ENCODE measurements at places on chromosomes 3 and 15. TPM values are rescaled to one million over a fixed set of nuclear protein-coding genes. Genes with fewer than 3 reads are reported as not detected.

CLSTN2 gene
- 80.9 TPM for total RNA-seq

DNA sequence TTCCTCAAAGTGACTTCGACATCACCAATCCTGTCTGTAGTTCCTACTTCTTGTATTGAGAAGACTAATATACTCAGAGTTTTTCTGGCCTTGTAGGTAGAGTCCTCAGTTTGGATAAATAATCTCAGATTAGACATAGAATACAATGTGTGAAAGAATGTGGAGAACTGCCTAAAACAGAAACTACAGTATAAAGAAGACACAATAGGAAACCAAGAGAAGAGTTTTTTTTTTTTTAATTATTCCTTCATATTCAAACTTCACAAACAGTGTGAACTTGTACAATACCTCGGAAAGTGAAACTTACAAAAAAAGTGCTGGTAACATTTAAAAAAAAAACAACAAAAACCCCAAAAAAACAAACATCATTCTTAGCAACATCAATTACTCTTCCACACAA lies 20.5 kb downstream of the TIGIT start:
- H3K36me3 ChIP-seq, result no peaks in the 10 kb centered on the region
- no peak for DNase-seq
- H3K4me3 ChIP-seq, result no peak overlapping the region
- H3K27me3 ChIP-seq, result no peaks in the 10 kb centered on the region
- no peaks in the 10 kb centered on the region for H3K4me1 ChIP-seq

DNA sequence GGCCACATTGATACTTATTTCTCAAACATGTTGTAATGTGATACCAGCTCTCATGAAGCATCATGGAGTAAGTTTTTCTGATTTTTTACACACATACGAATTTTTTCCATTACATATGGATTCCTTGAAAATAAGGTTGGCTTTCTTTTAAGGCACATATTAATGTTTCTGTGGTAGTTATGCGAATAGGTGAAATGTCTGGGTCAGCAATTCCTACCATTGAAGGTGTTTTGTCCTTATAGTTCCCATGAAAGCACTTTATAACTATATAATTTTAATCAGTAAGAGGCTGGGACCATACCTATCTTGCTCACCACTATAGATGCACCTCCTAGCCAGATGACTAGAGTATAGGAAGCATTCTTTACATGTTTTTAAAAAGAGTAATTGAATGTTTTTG lies 33.0 kb downstream of the PHLDB2 start:
- no peak overlapping the region for H3K27ac ChIP-seq
- no peak overlapping the region for H3K4me3 ChIP-seq
- peaks cover 6% of the 10 kb centered on the region for H3K36me3 ChIP-seq
- no peak for DNase-seq
- H3K27me3 ChIP-seq, result no peaks in the 10 kb centered on the region
- H3K4me1 ChIP-seq, result no peaks in the 10 kb centered on the region

DNA sequence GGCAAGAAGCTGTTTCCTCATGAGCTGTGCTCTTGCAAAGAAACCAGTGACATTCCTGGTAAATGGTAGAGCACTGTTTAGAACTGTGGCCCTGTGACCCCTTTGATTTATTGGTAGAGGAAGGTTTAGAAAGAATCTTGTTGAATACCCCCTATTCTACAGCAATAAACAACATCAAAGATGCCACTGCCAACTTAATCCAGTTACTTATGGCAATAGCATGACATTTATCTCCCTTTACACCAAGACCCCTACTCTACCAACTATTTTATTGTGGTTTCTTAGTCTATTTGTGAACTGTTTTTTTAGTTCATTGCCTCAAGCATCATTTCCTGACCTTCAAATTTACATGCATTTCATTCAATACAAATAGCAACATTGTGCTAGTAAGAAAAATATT lies 288.6 kb downstream of the EPHA3 start:
- H3K4me1 ChIP-seq, result no peaks in the 10 kb centered on the region
- H3K36me3 ChIP-seq, result no peaks in the 10 kb centered on the region
- H3K4me3 ChIP-seq, result no peak overlapping the region
- no peak overlapping the region for H3K27ac ChIP-seq

DNA sequence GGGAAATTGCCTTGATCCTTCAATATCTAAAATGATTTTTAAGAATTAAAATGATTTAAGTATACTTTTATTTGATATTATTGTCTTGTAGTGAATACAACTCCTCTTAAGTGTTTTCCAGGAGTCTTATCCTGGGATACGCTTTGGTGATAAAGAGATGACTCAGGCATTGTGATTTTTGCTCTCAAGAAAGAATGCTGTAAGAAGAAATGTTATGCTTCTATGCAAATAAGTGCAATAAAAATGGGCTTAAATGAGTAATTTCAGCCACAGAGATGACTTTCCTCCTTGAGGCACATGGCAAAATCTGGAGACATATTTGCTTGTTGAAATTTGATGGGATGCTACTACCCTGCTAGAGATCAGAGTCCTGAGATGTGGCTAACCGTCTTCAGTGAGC lies 358.6 kb upstream of the BCHE start:
- no peak overlapping the region for H3K4me3 ChIP-seq
- H3K36me3 ChIP-seq, result no peaks in the 10 kb centered on the region
- H3K4me1 ChIP-seq, result peaks cover under 1% of the 10 kb centered on the region
- H3K27me3 ChIP-seq, result no peaks in the 10 kb centered on the region

- no peaks in the 10 kb centered on the region for H3K36me3 ChIP-seq
- H3K27me3 ChIP-seq, result no peaks in the 10 kb centered on the region
- no peak for DNase-seq
- peaks cover 5% of the 10 kb centered on the region for H3K4me1 ChIP-seq
These were observed 411.2 kb upstream of the TBL1XR1 start for GRCh38 chr3:177608443-177608842.
